Femur (tissue), 1 donor: ENCODE measurements at places on chromosomes 4 and X.
A peak's percentile ranks its signal among the peaks of the same experiment; 100 is the strongest.

GRCh38 chr4:4477391-4477790 lies 64.5 kb downstream of the STX18 start:
- DNase-seq = no peak

DNA sequence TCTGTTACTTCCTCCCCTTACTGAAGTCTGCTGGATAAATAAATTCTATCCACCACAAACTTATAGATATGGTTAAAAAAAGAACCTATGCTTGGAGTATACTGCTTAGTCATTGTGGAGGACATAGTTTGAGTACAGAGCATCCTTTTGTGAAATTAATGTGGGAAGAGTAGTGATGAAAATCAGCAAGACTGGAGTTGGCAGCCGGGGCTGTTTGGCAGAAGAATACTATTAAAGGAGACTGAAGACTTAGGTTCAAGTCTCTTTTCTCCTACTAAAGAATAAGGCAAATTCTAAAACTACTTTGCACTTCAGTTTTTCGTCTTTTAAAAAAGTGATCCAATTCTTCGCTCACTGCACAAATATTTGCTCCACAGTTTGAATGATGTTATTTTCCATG lies 326.6 kb upstream of the ATOH1 start:
- DNase-seq = no peak

DNA sequence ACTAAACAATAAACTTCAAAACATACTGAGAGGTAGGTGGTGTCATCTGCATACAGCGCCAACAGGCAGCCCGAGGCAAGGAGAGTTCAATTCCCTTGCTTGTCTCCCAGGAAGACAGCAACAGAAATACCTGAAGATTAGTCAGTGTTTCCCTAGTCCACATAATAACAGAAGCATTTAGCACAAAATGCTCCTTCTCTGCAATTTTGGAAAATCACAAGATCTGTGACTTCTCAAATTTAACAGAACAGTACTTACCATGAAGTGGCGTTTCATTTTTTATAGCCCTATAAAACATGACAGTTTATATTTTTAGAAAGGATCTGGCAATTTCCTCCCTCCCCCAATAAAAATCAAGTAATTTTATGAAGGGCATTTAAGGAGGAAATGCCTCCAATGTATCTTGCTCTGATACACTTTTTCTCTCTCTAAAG lies 67.1 kb upstream of the MYOZ2 start:
- DNase-seq = no peak

GRCh38 chr4:140130677-140131076 lies 23.3 kb downstream of the MAML3 start:
- DNase-seq = no peak

DNA sequence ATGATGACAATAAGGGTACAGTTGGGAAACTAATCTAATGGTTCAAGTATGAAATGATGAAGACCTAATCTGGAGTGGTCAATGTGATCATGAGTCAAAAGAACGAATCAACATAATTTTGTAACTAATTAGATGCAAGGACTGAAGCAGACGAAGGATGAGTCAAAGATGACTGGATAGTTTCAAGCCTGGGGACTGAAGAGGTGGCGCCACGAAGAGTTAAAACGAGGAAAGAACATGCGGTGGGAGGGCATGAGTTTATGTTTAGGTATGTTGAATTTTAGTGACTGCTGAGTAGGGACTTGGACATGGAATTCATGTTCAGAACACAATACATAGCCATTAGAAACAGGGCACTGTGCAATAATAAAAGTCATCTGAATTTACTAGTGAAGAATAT lies 221.5 kb upstream of the FAM241A start:
- no peak for DNase-seq

GRCh38 chr4:37689353-37690095 lies 3.3 kb upstream of the RELL1 start:
- no peak for DNase-seq

DNA sequence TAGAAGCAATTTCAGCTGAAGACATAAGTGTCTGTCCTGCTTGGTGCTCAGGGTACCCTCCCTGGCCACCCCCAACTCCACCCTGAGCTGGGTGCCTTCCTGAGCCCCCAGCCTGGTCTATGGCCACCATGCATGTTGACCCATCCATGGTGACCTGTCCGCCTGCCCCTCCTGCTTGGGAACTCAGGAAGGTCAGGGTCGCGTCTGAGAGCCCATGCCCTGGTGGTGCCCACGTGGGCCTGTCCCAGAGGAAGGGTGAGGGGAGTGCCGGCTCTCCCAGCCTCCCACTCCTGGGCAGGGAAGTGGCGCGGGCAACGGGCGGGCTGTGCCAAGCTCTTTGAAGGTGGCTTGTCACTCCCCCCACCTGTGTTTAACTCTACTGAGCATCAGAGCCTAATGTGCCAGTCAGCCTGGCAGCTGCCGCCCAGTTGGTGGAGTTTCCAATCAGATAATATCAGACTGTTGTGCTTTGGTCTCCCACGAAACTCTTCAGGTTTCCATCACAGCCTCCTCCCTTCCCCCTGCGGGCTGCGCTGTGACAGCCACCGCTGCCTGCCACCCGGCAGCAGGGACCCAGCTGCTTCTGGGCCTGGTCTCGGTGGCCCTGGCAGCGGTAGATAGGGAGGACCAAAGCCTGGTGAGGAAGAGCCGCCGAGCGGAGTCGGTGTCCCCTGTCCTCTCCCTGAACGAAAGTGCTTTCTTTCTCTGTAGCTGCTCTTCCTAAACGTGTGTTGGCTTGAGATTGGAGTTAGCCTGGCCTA lies 4.8 kb downstream of the SH3BP2 start:
- DNase-seq = peak; percentile 30

DNA sequence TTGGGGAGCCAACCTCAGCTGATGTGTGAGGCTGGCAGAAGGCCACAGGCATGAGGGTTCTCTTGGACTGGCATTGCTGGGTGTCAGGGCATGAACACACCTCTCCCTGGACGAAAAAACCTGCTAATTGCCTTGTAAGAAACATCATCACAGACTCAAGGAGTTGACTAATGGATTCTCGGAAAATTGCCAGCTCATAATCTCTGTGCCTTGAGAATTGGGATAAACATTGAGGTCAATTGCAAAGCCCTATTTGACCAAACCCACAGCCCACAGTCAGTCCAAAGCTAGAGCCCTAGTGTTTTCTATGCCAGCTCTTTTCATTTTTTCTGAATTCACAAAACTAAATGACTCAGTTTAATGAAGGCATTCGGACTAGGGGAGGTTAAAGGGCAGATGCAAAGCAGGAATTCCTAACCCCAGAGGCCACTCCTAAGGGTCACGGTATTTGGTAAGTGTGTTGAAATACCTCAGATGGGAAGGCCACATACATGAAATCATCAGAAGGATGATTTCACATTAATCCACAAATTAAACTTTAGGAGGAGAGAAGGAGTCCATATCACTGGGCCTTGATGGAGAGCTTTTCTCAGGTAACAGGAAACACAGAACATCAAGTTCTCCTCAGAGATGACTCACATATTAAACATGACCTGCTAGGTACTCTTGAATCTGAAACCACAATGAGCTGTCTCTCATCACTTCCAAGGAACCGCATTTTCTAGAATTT lies 39.0 kb upstream of the RASL11B start:
- DNase-seq = no peak
